ENCODE measurements at places on chromosomes 1 and 21.

DNA sequence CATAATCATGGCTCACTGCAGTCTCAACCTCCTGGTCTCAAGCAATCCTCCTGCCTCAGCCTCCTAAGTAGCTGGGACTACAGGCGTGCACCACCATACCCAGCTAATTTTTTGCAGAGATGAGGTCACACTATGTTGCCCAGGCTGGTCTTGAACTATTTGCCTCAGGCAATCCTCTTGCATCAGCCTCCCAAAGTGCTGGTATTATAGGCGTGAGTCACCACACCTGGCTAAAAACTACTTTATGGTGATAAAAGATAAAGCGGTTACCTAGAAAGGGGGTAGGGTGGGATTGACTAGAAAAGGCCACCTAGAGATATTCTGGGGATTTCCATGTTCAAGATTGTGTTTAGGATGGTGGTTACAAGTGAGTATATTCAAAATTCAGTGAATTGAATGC lies 5.0 kb downstream of the TSTD1 start:
- peak; percentile 57 for DNase-seq

GRCh38 chr1:88877382-88877825 lies 14.0 kb downstream of the GTF2B start:
- DNase-seq = peak; percentile 19

DNA sequence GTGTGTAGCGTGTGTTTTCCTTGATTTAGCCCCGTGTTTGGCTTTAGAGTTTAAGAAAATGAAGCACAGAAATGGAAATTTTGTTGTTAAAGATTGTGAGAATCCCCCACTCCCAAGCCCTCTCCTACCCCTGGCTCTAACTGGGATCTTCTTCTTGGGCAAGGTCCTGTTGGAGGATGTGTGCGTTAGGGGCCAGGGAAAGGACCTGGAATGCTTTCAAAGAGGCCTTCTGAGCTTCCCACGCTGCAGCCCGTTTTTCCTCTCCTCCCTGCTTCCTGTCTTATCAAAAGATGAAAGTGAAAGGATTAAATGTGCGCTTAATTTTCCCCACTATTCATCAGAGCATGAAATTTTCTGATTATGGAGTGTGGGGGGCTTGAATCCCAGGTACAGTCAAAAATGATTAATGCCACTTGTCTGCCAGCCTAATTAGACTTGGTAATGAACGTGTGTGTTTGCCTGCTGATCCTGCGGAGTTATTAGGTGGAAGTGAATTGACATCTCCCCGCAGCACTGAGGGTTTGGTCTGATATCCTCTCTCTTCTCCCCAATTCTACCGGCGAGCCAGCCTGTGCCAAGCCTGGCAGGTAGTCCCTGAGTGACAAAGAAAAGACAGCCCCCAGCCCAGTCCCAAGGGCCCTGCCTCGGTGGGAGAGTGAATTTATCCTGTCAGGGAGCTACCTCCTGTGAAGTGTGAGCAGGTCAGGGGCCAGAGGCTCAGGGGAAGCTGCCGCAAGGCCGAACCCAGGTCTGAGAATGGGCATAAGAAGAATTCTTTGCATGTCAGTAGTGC lies 4.9 kb downstream of the RASSF5 start:
- DNase-seq = no peak

- no peak for DNase-seq
These were observed 5.2 kb downstream of the INKA2 start for GRCh38 chr1:111733992-111734341.

DNA sequence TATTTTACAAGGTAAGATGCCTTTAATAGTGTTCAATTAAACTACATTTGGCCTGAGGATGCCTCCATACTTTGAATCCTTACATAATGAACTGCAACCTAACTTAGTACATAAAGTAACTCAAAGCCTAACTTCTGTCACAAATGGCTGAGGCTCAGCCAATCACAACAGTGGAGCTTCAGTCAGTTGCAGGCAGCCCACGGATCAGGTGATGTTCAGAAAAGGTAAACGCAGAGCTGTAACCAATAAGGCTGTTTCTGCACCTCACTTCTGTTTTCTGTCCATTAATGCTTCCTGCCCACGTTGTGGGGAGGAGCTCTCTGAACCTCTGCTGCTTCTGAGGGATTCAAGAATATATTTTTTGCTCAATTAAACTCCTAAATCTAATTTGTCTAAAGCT lies 94.8 kb upstream of the KIAA0040 start:
- no peak for DNase-seq

- no peak for DNase-seq
These were observed 182.9 kb downstream of the BACH1 start for GRCh38 chr21:29481641-29482040.

GRCh38 chr1:98417820-98418219 lies 243.7 kb upstream of the SNX7 start:
- no peak for DNase-seq

GRCh38 chr1:21277180-21277579 lies 13.1 kb downstream of the ECE1 start:
- no peak for DNase-seq
